ENCODE measurements at places on chromosomes 2 and 18.

DNA sequence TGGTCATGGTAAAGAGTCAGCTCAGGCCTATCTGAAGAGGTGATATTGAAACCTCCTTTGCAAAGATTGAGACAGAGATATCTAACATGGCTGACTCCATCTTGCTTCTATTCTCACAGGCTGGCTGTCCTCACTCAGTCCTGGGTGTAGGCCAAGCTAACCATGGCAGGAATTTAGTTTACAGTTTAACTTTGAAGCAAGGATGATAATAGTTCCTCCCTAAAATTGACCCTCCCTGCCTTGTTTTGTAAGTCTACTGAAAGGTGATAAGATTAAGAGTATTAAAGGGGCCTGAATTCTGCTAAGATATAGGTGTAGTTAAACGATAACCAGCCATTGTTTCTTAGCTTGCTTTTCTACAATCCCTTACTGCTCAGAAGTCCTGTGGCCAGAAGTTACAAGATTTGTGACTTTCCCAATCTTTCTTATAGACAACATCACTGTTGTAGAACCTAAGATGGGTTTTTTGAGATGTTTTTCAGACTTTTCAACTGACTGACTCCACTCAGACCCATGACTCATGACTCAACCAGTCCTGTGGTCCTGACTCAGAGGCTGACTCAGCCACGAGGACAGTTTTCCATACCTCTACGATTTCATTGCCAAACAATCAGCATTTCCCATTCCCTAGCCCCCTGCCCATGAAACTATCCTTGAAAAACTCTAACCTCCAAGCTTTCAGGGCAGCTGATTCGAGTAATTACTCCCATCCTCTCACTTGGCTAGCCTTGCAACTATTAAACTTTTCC is 195.7 kb upstream of the SESTD1 start:
- DNase-seq, result peak; percentile 96

- no peak for DNase-seq
Measured at GRCh38 chr2:62733546-62733945, 28.0 kb downstream of the EHBP1 start.

GRCh38 chr2:239559417-239560261 is 158.8 kb upstream of the HDAC4 start:
- no peak for DNase-seq

DNA sequence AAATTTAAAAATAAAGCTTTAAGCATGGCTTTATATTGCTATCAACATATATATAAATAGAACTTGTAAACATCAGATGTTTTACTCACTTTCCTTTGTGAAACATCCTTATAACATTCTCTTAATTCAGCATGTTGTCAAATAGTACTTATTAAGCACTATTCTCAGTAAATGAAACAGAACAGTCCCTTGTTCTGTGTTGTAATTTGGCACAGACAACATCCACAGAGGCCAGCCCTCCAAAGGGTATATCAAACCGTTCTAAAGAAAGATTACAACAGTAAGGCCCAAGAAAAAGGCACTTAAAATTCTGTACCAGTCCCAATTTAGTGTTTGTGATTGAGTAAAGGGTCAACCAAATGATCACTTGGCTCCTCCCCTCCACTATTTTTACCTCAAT is 46.0 kb downstream of the GAREM1 start:
- DNase-seq, result no peak

DNA sequence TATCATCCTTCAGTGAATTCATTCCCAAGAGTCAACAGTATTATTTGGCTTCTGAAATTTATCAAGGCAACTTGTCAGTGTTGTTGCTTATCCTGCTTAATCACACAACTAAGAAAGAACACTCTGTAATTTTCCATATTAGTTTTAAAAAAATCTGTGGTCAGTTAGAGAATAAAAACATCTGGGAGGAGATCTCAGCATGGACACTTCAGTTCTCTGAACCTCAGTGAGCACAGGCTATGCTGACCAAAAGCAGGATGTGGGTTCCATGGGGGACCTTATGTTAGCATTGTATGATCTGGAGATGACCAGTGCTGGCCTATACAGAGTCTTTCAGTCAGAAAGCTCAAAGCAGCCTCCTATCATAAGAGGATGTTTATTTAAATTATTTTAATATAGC is 79.1 kb upstream of the KLHL14 start:
- no peak for DNase-seq

- DNase-seq, result no peak
Measured at GRCh38 chr2:164873210-164873908, 31.7 kb upstream of the COBLL1 start.

- peak; percentile 64 for DNase-seq
Measured at GRCh38 chr18:46071653-46072375, at the start of gene PSTPIP2. Gene PSTPIP2, minus strand, starts transcription at chr18:46072260. Its CDS starts 72 bp downstream, at chr18:46072188.

GRCh38 chr18:73728657-73729056 is 419.0 kb downstream of the FBXO15 start:
- no peak for DNase-seq

DNA sequence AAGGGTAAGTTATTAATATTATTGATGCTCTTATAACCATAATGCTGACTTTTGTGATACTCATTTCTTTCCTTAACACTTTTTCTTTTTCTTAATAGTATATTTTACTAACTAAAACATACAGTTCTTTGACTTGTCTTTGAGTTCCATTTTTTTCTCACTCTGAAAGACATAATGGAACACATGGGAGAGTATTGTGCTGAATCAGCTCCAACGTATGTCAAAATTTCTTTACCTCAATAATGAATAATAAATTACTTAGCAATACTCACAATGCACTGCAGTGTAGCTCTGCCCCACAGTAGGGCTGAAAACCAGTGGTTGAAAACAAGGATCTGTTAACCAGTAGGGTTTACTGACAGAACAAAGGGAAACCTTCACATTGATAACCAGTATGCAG is 40.7 kb downstream of the ACVR1 start:
- no peak for DNase-seq

DNA sequence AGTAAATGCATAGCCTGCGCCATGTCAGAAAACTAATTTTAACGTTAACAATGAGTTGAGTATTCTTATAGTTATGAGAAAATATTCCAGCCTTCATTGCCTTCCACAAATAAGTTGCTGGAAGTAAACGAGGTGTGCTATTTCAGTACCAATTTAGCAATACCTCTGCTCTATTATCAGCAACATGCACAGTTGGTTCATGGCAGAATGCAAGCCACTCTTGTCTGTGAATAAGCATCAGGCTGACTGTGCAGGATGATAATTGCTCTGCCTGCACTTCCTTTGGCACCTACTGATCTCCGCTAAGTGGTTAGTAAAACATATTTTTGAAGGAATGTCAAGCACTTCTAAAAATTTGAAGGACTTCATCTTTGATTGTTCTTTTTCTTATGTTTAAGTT is 261.9 kb upstream of the SIX3 start:
- no peak for DNase-seq

DNA sequence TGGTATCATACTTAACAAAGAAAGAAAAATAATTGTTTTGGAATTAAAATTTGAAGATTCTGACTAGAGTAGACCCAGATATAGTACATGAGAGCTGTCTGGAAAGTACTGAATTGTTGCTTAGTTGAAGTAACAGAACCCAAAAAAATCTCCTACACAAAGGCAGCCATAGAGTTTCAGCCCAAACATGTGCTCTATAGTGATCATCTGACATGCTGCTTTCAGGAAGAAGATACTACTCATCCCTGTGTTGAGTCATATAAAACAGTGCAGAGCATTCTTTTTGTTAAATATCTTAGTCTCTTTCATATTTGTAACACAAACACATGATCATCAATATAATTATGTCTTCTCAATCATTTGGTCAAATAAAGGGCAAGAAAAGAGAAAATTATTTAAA is 84.8 kb upstream of the PTPRM start:
- no peak for DNase-seq

GRCh38 chr18:62682371-62682770 is 33.0 kb upstream of the PHLPP1 start:
- no peak for DNase-seq

All from fibroblast of skin of scalp (primary cell).